ENCODE measurements at places on chromosomes 5 and 9.

DNA sequence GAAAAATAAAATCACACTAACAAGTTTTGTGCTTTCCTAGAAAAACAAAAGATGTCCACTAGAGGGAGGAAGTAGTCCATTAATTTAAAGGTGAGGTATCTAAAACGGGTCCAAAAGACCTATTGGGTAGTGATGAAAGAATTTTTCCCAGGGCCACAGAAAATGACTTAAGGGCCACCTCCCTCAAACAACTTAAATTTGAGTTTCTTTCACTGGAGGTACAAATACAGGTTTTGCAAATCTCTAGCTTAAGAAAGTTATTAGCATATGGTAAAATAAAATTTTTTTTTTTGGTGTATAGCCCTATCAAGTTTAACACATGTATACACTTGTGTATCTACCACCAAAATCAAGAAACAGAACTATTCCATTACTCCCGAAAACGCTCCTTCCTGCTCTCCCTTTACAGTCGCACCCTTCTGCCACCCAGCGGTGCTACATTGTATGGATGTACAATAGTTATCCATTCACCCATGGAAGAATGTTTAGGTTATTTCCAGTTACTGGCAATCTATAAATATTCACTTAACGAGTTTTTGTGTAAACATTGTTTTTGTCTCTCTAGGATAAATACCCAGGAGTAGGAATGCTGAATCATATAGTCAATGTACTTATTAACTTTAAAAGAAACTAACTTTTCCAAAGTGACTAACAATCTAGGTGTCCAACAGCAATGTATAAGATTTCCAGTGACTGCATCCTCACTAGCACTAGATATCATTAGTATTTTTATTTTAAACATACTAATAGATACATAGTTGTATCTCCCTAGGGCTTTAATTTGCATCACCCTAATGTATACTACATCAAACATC is 21.9 kb downstream of the DEPDC1B start:
- DNase-seq = no peak

DNA sequence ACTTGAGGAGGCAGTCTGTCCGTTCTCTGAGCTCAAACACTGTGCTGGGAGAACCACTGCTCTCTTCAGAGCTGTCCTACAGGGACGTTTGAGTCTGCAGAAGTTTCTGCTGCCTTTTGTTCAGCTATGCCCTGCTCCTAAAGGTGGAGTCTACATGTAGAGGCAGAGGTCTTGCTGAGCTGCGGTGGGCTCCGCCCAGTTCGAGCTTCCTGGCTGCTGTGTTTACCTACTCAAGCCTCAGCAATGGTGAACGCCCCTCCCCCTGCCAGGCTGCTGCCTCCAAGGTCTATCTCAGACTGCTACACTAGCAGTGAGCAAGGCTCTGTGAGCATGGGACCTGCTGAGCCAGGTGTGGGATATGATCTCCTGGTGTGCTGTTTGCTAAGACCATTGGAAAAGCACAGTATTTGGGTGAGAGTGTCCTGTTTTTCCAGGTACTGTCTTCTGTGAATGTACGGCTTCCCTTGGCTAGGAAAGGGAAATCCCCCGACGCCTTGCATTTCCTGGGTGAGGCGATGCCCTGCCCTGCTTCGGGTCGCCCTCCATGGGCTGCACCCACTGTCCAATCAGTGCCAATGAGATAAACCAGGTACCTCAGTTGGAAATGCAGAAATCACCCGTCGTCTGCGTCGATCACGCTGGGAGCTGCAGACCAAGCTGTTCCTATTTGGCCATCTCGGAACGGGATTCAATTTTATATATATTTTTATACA is 58.5 kb downstream of the CNTRL start:
- no peak for DNase-seq

- DNase-seq = no peak
Observed at GRCh38 chr9:37944671-37945481, 40.9 kb upstream of the SLC25A51 start.

GRCh38 chr5:172086194-172086975 is 79.9 kb upstream of the FBXW11 start:
- DNase-seq = no peak

- no peak for DNase-seq
Observed at GRCh38 chr5:130424341-130424740, 520.1 kb downstream of the CHSY3 start.

DNA sequence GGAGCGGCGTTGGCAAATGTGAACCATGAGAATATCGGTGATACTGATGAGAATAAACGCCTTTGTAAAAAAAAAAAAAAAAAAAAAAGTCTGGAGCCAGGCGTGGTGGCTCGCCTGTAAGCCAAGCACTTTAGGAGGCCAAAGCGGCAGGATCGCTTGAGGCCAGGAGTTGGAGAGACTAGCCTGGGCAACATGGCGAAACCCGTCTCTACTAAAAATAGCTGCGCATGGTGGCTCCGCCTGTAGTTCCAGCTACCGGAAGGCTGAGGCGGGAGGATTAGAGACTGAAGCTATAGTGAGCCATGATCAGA is 425 bp upstream of the NFX1 start:
- no peak for DNase-seq

DNA sequence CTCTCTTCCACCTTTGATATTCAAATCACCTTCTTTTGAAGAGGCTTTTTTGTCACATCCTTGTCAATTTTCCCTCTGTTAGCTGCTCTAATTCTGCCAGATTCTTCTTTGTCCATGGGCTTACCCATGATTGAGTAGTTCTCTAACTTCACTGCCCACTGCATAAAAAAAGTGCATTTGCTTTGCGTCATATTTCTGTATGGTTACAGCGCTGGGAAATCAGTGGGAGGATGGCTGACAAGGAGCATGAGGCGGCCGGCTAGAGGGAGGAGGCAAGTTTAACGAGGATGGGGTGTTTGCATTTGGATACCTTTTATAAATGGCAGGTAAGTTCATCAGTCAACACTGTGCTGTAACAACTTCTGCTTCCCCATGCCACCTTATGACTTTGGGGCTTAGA is 116.5 kb upstream of the LHFPL2 start:
- no peak for DNase-seq
